ENCODE measurements at places on chromosomes 4 and X. TPM values are rescaled to one million over a fixed set of nuclear protein-coding genes. Genes with fewer than 3 reads are reported as not detected.

Gene NUDT6
- total RNA-seq, result 4.9 TPM

Gene PCDH11X
- total RNA-seq, result 7.4 TPM

Gene IRF2
- total RNA-seq, result 12.5 TPM

Gene UBA1
- 313 TPM for total RNA-seq

- H3K4me3 ChIP-seq, result no peak overlapping the region
- H3K4me1 ChIP-seq, result peaks cover 5% of the 10 kb centered on the region
- H3K27ac ChIP-seq, result no peak overlapping the region
- no peaks in the 10 kb centered on the region for H3K36me3 ChIP-seq
- no peak for DNase-seq
Measured at GRCh38 chrX:129690435-129690834, 35.7 kb upstream of the APLN start.

DNA sequence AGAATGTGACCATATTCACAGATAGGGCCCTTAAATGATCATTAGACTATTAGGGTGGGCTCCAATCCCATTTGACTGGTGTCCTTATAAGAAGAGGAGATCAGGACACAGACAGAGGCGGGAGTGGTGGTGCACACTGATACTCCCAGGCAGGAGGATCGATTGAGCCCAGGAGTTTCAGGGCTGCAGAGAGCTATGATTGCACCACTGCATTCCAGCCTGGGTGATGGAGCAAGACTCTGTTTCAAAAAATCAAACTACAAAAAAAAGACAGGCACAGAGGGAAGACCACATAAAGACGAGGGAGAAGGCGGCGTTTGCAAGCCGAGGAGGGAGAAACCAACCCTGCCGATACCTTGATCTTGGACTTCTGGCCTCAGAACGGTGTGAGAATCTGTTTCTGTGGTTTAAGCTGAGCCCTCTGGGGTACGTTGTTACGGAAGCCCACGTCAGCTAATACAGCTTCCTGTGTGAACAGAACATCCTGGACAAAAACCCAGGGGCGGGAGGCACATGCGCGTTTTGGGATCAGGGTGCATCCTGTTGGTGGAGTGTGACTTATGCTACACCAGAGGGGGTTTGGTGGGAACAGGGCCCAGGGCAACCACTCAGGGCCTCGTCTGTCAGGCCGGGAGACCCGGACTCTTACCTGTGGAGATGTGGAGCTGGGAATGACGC lies 211.8 kb upstream of the PSAPL1 start:
- H3K4me3 ChIP-seq, result no peak overlapping the region
- H3K36me3 ChIP-seq, result no peaks in the 10 kb centered on the region
- no peak overlapping the region for H3K27ac ChIP-seq

DNA sequence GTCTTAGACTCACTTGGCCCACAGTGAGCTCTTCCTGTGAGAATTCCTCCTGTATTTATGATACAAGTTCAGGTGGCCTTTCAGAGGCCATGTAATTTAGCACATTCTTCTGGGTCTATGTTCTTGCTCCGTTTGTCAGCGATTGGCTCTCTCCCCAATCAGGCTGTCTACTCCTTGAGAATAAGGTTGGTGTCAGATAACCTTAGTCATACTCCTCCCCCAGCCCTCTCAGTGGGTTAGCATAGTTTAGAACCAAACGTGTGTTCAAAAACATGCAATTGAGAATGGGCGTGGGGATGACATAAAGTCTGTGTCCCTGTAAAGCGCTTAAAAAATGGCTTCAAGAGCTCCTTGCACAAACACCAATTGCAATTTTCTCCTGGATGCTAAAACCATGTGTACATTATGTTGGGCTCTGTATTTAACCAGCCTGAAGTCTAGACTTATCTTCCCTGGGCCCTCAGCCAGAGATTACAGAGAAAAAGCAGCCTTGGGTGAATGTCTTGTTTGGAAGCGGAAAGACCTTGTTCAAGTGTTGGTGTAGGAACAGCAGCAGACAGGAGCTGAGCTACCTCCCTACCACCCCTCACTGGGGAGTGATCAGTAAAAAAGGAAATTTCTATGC lies 9.9 kb upstream of the CT47C1 start:
- H3K4me1 ChIP-seq, result peaks cover 3% of the 10 kb centered on the region
- H3K36me3 ChIP-seq, result no peaks in the 10 kb centered on the region
- H3K4me3 ChIP-seq, result no peak overlapping the region
- H3K27me3 ChIP-seq, result no peaks in the 10 kb centered on the region
- H3K27ac ChIP-seq, result no peak overlapping the region
- DNase-seq, result no peak

DNA sequence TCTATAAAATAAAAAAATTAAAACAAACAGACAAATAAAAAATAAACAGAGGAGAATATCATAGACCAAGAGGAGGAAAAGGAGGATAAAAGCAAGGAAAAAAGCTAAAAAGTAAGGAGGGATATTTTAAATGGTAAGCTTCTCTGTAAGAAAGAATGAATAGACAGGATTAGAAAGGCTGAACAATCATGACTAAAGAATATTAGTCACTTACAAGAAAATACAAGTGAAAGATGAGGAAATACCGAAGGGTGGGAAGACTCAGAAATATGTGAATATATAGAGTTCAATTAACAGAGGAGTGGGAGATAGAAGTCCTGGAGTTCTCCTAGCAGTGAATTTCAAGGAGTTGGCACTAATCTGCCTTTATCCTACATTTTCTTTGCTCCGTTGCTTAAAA lies 162.6 kb downstream of the RTL3 start:
- DNase-seq, result no peak
- H3K27ac ChIP-seq, result no peak overlapping the region
- H3K4me1 ChIP-seq, result no peaks in the 10 kb centered on the region
- no peak overlapping the region for H3K4me3 ChIP-seq
- H3K27me3 ChIP-seq, result no peaks in the 10 kb centered on the region

DNA sequence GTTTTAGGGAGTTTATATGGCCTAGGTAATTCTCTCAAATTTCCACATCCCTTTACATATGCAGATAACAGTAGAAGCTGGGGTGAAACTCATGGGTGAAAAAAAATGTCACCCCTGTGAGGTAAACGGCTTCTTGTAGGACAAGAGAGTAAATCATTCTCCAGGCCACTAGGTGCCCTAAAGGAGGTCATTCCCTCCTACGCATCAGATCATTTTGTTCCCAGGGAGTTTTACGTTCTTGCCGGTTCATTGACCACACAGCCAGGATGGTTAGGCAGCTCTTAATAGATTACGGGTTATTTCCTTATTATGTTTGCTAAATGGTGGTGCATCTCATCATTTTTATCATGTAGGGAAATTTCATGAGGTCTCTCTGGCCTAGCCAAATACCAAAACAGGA lies 225.8 kb upstream of the NOCT start:
- no peaks in the 10 kb centered on the region for H3K36me3 ChIP-seq
- H3K4me3 ChIP-seq, result no peak overlapping the region
- no peaks in the 10 kb centered on the region for H3K4me1 ChIP-seq
- no peak overlapping the region for H3K27ac ChIP-seq

- H3K27me3 ChIP-seq, result peaks cover 3% of the 10 kb centered on the region
- no peaks in the 10 kb centered on the region for H3K4me1 ChIP-seq
- H3K27ac ChIP-seq, result no peak overlapping the region
- H3K4me3 ChIP-seq, result no peak overlapping the region
- no peak for DNase-seq
Measured at GRCh38 chr4:7403001-7403400, 31.7 kb downstream of the PSAPL1 start.

DNA sequence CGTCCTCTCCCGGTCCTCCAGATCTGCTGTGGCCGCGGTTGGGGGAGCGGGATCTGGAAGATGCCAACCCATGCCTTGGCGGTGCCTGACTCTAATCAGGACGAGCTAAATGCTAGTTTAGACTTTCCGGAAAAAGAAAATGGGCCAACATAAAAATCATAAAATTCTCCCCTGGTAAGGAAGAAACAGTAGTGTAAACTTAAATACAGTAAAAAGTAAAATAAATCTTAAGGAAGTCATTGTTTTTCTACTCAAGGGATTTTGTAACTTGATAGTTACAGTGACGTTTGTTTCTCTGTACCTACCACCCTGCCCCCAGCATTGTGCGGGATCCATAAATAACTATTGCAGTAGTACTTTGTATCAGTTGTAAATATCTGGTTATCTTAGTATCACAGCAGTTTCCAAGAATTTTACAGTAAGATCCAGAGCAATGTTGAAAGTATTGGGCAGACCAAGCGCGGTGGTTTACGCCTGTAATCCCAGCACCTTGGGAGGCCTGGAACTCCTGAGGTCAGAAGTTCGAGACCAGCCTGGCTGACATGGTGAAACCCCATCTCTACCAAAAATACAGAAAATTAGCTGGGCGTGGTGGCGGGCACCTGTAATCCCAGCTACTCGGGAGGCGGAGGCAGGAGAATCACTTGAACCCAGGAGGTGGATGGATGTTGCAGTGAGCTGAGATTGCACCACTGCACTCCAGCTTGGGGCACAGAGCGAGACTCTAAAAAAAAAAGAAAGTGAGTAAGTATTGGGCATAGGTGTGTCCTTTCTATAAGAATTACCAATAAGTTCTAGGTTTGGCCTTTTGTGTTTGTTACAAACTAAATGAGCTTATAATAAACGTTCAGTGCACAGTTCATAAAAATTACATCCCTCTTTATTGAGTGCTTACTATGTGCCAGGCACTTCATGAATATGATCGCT lies 1.0 kb upstream of the PLA2G12A start:
- peak overlapping the region; percentile 83 for H3K4me3 ChIP-seq
- H3K4me1 ChIP-seq, result no peaks in the 10 kb centered on the region
- H3K27ac ChIP-seq, result peak overlapping the region; percentile 68
- H3K27me3 ChIP-seq, result no peaks in the 10 kb centered on the region

DNA sequence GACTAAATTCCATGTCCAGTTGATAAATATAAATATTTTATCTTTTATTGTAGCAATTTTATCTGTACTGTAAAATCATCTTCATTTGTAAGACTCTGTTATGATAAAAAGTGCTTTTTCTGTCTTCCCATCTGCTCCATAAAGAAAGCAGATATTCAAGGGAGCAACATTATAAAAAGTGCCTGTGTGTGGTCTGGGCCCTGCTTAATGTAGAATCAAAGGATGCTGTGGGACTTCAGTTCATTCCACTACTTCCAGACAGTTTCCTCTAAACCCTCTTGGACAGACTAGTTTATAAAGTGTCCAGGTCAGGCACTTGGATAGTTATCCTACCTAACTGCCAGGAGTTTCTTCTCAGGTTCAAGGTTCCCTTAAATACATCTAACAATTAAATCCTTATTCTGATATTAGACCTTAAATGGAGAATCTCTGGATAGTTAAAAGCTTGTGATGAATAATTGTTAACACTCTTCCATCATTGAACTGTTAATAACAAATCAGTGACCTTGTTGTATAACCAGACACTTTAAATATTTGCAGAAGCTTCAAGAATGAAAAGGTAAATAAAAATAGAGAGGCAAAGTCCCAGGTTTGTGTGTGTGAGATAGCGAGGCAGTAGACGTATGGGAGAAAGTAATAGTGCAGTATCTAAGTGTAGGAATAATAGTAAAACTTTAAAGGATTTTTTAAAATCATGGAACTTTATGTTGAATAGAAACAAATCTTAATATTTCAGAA lies 237.5 kb upstream of the CTSO start:
- no peak for DNase-seq
- H3K27ac ChIP-seq, result no peak overlapping the region
- no peaks in the 10 kb centered on the region for H3K4me1 ChIP-seq
- no peaks in the 10 kb centered on the region for H3K27me3 ChIP-seq
- H3K36me3 ChIP-seq, result no peaks in the 10 kb centered on the region

GRCh38 chr4:22668702-22669101 lies 24.0 kb upstream of the GBA3 start:
- H3K27ac ChIP-seq, result no peak overlapping the region
- H3K36me3 ChIP-seq, result no peaks in the 10 kb centered on the region
- H3K27me3 ChIP-seq, result no peaks in the 10 kb centered on the region

DNA sequence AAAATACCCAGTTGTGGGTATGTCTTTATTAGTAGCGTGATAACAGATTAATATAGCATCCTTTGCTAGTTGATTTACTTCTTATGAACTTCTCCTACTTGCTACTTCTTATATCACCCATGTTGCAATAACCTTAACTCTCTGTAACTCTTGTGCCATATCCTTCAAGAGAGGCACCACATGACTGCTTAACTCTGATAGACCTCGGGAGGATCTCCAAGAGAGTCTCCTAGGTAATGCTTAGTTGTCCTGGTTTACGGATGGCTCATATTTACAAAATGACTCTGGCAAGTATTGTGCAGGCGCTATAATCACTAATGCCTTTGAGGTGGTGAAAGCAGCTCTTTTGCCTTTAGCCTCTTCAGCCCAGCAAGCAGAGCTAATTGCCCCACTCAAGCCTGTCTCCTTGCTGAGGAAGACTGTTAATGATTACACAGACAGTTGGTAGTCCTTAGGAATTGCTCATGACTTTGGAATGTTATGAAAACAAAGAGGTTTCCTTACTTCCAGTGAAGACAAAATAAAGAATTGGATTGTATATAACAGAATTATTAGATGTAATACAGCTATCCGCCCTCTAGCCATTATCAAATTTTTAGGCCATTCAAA lies 1305.8 kb downstream of the PCDH7 start:
- H3K27ac ChIP-seq, result no peak overlapping the region
- no peaks in the 10 kb centered on the region for H3K36me3 ChIP-seq
- no peaks in the 10 kb centered on the region for H3K27me3 ChIP-seq
- H3K4me3 ChIP-seq, result no peak overlapping the region
- no peak for DNase-seq
- H3K4me1 ChIP-seq, result no peaks in the 10 kb centered on the region

DNA sequence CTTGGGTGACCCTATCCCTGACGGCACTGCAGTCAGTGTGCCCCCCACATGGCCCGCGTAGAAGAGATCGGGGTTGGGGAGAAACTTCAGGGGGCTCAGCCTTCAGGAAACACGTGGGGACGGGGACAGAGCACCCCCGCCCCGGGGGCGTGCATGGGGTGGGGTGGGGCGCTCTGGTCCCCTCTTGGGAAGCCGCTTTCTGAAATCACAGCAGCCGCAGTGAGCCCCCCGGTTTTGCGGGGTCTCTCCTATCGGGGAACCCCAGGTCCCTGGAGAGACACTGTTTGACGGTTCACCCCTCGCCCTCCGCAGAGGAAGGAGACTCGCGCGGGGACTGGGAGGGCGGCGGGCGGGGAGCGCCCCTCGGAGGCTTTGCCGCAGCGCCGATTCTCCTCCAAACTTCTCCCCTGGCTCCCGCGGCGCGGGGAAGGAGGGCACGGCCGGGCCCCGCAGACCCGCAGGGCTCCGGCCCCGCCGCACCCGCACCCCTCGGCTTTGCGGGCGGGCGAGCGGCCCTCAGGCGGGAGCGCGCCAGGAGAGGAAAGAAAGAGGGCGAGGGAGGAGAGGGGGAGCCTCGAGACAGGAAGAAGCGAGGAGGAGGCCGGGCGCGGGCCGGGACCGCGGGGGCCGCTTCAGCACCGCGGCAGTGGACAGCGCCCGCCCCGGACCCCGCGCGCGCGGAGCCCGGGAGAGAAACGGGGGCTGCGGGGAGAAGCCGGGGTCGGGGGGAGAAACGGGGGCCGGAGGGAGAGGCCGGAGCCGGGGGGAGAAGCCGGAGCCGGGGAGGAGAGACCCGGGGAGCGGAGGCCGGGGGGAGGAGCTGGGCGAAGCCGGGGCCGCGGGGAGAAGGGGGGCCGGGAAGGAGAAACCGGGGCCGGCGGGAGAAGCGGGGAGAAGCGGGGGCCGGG lies 612 bp downstream of the CPLX1 start:
- H3K27me3 ChIP-seq, result peaks cover 67% of the 10 kb centered on the region
- H3K4me1 ChIP-seq, result no peaks in the 10 kb centered on the region
- peak overlapping the region; percentile 24 for H3K4me3 ChIP-seq
- peak; percentile 69 for DNase-seq
- H3K27ac ChIP-seq, result no peak overlapping the region
- no peaks in the 10 kb centered on the region for H3K36me3 ChIP-seq

GRCh38 chr4:37001688-37002436 lies 242.7 kb upstream of the NWD2 start:
- no peak overlapping the region for H3K27ac ChIP-seq
- no peak overlapping the region for H3K4me3 ChIP-seq
- H3K27me3 ChIP-seq, result no peaks in the 10 kb centered on the region
- no peak for DNase-seq

GRCh38 chrX:7946960-7947359 lies 19.7 kb upstream of the PNPLA4 start:
- no peak overlapping the region for H3K27ac ChIP-seq
- H3K4me1 ChIP-seq, result peaks cover 3% of the 10 kb centered on the region
- DNase-seq, result no peak
- no peak overlapping the region for H3K4me3 ChIP-seq
- H3K36me3 ChIP-seq, result no peaks in the 10 kb centered on the region
